Activated T-helper 9 cell treated with anti-CD3 and anti-CD28 coated beads, Interleukin-2, amount 50 U/mL, for 16 hours (primary cell): ENCODE measurements at places on chromosomes 2 and 18.

DNA sequence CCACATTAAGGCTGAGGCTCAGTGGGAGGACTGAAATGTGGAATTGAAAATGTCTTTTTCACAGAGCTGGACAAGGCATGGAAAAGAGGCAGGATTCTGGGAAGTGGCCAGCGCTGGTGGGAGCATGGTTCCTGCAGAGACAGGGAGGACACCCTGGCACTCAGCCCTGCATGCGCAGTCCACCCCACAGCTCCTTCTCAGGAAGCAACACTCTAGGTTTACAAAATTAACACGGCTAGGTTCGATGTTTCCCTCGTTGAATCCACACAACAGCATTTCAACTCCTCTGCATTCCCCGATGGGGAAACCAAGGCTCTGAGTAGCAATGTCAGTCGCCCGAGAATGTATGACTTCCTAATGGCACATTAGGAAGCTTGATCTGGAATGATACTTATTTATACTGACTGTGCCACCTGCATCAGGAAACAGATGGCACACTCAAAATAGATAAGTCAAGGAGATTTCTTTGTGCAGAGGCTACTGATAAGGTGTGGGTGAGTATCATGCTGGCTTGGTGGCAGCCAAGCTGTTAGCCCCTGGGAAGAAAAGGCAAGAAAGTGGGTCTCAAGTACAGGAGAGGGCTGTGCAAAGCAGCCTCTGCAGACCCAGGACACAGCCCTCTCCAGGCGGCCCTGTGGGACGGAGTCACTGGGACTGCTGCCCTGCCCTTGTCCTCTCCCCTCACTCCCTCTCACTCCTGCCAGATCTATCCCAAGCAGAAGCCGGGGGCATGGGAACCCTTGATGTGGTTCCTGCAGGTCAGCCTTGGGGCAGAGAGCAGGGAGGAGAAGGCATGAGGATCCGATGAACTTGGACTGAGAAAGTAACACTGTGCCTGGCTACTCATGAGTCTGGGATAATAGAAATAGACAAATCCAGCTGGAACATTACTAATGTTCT lies 158.4 kb upstream of the FHL2 start:
- DNase-seq: no peak

GRCh38 chr18:6010284-6010683 lies 115.0 kb upstream of the TMEM200C start:
- no peak for DNase-seq

DNA sequence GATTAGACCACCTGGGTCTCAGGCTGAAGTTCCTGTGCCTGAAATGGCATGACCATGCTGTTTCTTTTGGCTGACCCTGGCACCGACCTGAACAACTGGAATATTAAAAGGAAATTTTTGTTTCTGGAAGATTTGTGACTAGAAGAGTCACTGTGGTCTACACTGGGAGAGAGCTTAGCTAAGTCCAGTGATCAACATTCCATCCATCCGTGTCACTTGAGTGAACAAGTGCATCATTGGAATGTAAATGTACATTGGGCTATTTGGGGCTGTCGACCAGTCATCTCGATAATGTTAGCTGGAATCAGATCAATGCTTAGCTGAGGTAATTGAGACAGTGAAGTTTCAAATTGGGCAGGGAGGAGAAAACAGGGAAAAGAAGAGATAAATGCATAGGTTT lies 95.4 kb upstream of the CCDC85A start:
- DNase-seq: no peak

- DNase-seq: no peak
Measured at GRCh38 chr18:68769461-68769860, 28.4 kb upstream of the CCDC102B start.

DNA sequence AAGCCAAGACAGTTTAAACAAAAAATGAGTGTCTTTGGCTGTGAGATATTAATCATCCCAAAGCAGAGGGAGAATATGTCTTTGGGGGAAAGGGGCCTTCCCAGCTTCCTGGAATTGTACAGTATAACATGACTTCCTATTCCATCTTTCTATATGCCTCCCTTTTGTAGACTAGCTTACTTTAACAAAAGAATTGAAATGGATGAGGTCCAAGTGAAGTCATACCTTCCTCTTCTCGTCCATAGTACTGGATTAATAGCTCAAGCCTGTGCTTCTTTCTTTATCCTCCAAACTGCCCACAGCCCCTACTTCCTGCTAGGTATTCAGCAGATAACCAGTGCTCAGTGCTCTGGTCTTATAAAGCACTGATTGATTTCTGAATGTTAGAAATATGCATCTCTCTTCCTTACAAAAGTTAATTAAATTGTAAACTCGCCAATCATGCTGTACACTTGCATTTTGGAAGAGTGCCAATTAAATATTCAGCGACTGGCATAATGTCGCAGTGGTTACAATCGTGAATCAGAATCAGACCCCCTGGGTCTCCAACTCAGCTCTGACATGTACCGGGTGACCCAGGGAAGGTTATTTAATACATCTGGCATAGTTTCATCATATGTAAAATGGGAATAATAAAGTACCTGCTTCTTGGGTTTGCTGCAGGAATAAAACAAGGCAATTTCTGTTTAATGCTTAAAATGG lies 325.1 kb downstream of the RND3 start:
- DNase-seq: no peak

GRCh38 chr2:226835796-226836547 lies at the start of gene RHBDD1:
Gene RHBDD1, plus strand, starts transcription at chr2:226836054. Its CDS starts 28,640 bp downstream, at chr2:226864694.
- DNase-seq: peak; percentile 93

GRCh38 chr18:36890598-36890997 lies 61.7 kb downstream of the KIAA1328 start:
- DNase-seq: no peak

DNA sequence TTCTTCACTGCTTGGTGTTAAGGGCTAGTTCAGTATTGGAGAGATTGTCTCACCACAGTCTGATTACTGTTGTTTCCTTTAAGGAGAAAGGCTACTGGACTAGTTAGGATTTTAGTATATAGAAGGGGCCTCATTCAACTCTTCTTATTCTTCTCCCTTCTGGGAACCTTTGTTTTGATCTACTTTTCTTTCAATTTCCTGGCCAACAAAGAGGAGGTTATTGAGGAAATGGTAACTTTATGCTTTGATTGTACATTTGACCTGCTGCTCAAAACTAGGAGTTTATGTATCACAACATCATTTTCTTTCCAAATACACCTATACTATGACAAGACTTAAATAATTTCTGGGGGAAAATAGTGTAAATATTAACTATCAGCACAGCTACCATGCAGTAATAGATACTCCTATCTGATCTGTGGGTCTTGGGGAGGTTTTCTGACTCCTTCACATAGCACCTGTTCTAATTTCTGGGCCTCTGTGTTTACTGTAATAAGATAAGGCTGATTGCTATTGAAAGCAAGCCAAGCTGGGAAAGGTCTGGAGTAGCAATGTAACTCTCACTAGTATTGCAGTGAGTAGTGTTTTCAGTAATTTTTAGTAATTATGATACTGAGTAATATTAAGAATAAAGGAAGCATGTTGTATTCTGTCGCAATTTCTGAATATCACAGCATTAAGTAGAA lies 395.3 kb downstream of the NUP35 start:
- no peak for DNase-seq

DNA sequence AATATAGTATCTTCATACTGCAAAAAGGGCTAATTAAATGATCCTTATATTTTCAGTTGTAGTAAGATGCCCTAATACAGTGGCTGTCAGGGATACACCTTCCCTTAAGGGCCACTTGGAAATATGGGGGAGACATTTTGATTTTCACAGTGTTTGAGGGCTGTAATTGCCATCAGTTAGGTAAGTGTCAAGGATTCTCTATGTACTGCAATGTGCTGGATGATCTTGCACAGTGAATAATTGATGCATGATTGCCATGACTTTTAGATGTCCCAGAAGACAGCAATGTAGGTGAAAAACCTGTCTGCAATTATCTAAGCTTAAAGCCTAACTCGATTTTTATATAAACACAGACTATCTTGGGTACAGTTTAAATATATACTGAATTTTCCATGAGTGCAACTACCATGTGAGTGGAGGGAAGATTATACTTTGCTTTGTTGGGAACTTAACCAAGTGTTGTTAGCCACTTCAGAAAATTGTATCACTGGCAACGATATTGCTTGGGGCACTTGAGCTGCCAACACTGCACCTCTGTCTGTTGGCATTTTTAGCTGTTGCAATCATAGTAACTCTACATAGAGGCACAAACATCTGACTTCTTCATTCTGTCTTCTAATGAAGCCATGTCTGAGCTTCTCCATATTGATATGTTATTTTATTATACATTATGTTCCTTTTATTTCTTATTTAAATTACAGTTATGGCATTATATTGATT lies 45.2 kb downstream of the MAIP1 start:
- no peak for DNase-seq

DNA sequence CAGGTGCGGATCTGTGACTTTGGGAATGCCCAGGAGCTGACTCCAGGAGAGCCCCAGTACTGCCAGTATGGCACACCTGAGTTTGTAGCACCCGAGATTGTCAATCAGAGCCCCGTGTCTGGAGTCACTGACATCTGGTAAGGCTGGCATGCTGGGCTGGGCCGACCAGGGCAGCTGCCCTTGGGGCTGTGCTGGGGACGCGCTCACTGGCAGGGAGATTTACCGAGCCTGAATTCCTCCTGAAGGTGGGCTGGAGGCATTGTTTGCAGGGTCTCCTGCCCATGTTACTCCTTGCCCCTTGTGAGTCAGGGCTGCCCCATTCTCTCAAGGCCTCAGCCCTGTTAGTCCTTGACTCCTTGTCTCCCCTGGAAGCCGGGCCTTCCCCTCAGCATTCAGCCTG lies 18.7 kb upstream of the GMPPA start:
- DNase-seq: no peak

DNA sequence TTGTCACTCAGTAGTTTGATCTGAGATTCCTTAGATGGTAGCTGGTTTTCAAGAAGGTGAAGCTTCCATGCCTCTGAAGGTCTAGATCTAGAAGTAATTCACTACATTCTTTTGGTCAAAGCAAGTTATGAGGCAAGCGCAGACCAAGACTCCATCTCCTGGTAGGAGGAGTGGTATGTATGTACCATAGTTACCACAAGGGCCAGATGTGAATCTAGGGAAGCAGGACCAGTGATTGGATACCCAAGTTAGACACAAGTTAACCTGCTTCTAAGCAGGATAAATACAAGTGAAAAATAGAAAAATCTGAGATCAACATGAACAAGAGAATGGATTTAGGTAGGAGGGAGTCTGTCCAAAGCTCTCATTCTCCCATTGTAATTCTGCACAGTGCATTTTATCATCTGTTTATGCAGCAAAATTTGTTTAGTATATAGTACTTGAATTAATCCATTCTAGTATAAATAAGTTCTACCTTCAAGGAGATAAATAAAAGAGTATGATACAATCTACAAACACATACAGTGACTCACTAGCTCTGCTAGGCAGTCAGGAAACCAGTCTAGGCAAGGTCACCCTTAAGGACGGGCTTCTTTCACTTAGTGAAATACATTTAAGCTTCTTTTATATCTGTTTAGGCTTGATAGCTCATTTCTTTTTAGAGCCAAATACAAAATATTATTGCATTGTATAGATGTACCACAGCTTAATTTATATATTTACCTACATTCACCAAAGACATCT lies 14.2 kb upstream of the DOCK10 start:
- DNase-seq: no peak
